ENCODE measurements at places on chromosomes 5 and 9.

DNA sequence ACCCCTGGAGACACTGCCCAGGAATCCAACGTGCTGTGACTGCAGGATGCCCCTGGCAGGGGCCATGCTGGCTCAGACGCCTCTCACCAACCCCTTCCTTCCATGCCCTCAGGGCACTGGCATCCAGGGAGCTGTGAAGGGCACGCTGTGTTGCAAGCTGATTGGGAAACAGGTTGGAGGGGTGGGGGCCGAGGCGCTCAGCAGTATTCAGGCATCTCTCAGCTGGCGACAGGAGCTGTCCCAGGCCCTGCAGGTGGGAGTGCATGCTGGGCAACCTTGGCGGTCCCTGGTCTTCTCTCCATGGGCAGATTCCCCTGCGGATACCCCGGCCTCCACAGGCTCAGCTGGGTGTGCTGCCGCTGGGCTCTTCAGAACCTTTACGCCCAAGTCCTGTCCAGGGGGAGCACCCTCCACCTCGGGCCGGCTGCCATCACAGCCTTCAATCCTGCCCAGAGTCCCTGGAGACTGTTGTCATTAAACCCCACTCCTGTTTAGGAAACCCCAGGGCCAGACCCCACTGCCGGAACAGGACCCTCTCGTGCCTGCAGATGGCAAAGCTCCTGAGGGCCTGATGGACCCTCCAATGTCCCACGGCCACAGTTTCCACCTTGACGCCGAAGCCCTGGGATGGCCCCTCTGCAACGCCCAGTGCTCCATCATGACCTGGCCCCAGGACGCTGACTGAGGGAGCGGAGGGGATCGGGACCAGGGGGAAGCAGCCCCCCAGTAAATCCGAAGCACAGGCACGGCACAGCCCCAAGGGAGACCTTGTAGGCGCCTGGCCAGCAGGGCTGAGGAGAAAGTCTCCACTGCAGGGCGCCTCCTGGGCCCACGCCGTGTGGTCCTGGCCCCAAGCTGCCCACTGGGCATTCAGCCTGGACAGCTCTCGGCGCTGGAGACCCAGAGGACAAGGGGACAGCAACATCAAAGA lies 9.3 kb downstream of the TPPP start:
- no peak for DNase-seq

DNA sequence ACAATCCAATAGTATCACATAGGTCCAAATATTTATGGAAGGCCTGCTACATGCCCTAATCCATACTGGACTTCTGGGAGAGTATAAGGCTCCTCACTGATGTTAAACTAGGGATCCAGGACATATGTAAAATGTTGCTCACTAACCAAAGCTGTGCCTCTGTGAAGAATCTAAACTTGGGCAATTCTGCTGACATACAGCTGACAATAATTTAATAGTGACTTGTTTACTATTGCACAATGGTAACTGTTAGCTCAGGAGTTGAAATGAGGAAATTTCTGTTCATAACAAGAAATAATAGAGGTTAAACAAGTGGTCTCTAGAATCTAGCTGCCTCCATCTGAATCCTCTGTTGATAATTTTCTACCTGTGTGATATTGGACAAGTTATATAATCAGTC lies 14.9 kb upstream of the CTXN3 start:
- DNase-seq, result no peak

DNA sequence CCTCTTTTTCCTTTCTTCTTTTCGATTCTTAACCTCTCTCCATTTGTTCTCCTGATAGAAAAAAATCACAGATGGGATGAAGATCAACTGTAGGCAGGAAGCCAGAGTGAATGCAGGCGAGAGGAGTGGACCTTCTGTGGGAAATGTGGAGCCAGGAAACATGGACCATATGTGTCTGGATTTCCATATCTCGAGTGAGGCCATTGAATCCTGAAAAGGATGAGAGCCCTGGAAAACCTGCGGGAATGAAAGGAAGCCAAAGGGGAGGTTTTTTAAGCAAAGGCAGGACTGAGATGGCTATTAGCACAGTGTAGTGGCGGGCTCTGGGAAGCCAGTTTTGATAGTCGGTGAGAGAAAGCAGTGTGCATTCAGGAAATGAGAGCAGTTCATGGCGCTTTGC lies 139.5 kb upstream of the C9orf72 start:
- DNase-seq, result no peak

- peak; percentile 15 for DNase-seq
Measured at GRCh38 chr5:96146675-96147074, 185.0 kb upstream of the ELL2 start.

DNA sequence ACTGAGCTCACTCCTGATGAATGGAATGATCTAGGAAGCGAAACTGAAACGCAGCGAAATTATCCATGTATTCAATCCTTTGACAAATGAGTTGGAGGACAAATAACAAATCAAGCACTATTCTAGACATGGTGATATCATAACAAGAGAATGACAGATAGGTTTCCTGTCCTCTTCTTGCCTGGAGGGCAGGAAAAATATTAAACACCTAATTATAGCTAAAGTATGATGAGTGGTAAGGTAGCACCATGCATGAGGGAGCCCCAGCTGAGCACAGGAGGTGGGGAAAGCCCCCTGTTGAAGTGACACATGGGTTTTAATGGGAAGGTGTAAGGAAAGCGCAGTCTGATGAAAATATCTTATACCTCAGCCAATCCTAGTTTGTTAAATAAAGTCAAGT lies 225.2 kb downstream of the NPR3 start:
- DNase-seq, result no peak

DNA sequence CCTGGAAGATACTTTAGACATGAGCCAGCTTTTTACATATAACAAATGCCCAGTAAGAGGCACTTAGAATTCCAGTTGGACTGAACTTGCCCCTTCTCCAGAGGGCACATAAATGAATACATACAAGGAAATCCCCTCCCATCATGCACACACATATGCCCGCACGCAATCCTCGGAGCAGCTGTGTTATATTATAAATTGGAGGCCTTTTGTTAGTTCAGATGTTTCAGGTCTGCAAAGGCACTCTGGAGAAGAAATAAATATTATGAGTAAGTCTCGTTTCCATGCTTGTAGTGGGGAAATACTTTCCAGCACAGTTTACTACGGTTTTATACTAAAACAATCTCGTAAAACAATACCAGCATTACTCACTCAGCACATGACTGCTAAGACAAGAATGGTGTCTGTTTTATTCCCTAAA lies 17.6 kb upstream of the MUSK start:
- DNase-seq, result peak; percentile 31

- DNase-seq, result no peak
Measured at GRCh38 chr9:37746448-37747270, 6.9 kb upstream of the TRMT10B start.

DNA sequence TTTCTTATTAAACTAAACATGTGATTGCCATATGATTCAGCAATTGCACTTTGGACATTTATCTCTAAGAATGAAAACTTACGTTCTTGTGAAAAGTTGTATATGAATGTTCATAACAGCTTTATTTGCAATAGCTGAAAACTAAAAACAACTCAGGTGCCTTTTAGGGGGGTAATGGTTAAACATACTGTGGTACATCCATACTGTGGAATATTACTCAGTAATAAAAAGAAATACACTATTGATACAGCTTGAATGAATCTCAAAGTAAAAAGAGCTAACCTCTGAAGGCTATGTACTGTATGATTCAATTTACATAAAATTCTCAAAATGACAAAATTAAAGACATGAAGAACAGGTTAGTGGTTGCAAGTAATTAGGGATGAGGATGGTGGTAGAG lies 339.5 kb upstream of the PAPPA start:
- no peak for DNase-seq

- DNase-seq, result no peak
Measured at GRCh38 chr5:35098214-35098613, 50.5 kb upstream of the AGXT2 start.

DNA sequence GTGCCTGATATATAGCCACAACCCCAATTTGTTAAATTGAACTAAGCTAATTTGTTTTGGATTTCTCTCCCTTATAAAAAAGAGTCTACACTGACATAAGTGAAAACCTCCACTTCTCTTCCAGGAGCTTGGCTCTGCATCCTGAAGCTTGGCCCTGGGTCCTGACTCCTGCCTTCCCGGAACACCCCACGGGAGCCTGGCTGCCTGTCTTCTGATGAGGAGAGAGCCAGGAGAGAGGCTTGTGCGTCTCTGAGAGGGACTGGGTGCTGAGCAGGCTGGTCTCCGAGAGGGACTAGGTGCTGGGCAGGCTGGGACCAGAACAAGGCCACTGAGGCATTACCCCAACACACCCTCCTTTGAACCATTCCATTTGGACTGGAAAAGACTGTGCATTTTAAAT lies 6.5 kb upstream of the PTGES start:
- no peak for DNase-seq

- no peak for DNase-seq
Measured at GRCh38 chr5:172870291-172870714, 36.3 kb downstream of the ERGIC1 start.

GRCh38 chr5:40873286-40873880 lies 32.2 kb downstream of the CARD6 start:
- no peak for DNase-seq

GRCh38 chr9:36764364-36765076 lies 191.8 kb downstream of the MELK start:
- DNase-seq, result no peak

- no peak for DNase-seq
Measured at GRCh38 chr9:126234681-126235335, 91.8 kb upstream of the MVB12B start.

DNA sequence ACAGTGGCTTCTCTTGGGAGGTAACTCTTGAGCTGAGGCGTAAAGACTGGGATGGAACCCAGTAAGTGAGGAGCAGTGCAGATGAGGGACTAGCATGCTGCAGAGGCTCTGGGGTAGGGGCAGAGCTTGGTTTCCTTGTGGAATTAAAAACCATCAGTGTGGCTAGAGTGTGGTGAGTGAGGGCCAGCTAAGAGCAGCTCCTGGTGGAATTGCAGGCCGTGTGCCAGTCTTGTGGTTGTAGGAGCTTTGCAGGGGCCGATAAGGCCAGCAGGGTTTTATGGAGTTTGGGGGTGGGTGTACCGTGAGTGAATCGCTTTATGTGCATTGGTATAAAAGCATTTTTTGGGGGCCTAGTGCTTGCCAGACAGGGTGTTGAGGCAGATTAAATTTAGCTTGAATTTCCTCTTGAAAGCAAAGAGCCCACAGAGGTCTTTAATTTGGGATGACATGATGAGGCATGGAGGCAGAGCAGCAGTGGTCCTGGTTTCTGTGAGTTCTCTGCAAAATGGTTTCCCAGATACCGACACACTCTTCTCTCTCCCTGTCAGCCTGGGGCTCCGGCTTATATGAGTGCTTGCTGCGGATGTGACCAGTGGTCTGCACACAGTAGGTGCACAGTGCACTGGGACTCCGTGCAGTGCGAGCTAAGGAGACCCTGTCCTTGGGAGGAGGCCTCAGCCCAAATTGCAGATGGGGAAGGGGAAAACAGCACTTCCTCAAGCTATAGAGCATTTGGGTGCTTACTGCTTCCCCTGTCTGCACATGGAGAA lies 176.4 kb upstream of the PITX1 start:
- no peak for DNase-seq

DNA sequence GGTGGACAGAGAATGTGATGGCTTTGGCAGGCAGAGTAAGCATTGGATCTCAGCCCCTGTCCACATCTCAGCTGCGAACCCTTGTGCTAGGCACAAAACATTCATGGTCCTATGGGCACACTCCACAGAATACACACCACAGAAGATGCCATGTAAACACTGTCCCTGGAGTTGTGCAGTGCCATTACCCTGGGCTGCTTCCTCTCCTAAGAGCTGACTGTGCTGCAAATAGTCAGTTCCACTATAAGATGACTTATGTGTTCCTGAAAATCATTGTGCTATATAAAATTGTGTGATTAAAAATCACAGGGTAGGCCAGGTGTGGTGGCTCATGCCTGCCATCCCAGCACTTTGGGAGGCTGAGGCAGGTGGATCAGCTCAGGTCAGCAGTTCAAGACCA lies 31.9 kb upstream of the ATP6V1G1 start:
- no peak for DNase-seq

- no peak for DNase-seq
Measured at GRCh38 chr9:83307066-83307724, 231.0 kb downstream of the FRMD3 start.

DNA sequence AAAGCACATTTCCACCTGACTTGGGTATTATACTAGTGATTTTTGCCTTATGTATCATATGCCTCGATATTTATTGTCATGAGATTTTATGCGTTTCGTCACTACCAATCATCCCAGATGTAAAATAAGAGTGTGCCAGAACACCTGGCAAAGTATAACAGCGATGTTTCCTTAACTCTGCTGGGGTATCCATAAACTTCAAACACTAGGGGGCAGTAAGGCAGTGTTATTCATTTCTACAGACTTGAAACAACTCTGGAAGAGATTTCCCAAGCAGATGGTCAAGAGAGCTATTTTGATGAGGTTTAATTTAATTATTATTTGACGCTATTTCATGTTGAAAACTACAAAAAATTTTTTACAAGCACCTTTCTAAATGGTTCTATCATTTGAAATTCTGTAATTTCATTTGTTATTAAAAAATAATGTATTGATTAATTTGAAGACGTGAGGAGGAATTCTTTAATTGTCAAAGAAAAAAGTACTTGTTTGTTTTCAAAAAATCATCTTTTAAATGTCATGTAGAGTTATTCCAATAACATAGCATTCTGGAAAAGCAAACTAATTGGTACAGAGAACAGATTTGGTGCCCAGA lies 388.5 kb upstream of the CTNND2 start:
- no peak for DNase-seq

GRCh38 chr9:77474936-77475335 lies 173.2 kb downstream of the GNA14 start:
- DNase-seq, result no peak

DNA sequence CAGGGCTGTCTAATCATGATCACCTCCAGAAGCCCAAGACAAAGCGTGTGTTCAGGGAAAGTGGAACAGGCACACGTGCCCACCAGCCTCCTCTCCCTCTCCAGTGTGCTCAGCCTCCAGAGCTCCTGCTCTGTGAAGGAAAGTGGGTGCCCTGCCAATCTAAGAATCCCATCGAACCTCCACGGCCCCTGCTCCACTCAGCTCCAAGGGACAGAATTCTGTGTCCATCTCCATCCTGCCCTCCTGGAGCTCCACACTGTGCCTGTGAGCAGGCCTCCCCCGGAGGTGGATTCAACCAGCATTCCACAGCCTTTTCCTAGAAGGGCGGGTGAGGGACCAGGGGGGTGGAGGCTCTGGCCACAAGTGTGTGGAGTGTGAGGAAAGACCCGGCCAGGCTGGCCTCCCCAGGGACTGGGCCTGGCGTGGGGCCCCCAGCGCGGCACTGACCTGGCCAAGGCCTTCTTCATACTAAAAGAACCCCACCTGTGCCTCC lies 6.0 kb downstream of the EEIG1 start:
- DNase-seq, result no peak

- DNase-seq, result no peak
Measured at GRCh38 chr5:67416986-67417385, 220.4 kb upstream of the CD180 start.

GRCh38 chr9:125438506-125439433 lies 177.1 kb downstream of the GAPVD1 start:
- no peak for DNase-seq
